ENCODE measurements at places on chromosomes 3 and 15. TPM values are rescaled to one million over a fixed set of nuclear protein-coding genes. Genes with fewer than 3 reads are reported as not detected.

- no peak for DNase-seq
These were observed 80.9 kb upstream of the DCBLD2 start for GRCh38 chr3:98982351-98982750.

DNA sequence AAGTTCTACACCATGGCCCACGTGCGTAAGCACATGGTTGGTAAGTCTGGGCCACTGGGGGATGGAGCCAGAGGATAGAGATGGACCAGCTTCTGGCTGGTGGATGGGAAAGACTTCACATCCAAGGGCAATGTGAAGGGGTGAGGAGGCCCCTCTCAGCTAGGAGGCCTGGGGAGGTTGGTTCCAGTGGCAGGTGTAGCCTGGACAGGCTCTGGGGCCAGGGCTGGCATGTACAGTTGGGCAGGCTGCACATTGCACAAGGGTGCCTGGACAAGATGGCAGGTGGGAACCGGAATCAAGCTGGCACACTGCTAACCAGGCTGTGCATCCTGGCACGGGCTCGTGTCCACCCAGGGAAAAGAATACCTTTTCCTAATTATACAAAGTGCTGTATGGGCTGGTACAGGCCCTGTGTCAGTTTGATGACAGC, 8.1 kb downstream of the ZBTB47 start:
- no peak for DNase-seq

DNA sequence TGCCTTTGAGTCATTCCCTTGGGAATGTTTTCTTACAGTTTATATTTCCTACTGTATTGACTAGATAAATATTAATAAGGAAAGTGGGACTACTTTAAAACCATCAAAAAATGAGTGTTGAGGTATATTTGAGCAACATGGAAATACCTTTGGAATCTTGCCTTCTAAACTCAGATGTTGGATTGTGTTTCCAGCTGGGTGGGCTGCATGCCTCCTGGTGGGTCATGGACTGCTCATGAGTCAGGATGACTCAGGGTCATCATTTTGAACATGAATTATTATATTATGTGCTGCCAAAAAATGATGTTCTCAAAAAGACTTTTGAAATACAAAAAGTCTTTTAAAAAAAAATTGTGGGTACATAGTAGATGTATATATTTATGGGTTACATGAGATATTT, 41.1 kb upstream of the APH1B start:
- DNase-seq: no peak

DNA sequence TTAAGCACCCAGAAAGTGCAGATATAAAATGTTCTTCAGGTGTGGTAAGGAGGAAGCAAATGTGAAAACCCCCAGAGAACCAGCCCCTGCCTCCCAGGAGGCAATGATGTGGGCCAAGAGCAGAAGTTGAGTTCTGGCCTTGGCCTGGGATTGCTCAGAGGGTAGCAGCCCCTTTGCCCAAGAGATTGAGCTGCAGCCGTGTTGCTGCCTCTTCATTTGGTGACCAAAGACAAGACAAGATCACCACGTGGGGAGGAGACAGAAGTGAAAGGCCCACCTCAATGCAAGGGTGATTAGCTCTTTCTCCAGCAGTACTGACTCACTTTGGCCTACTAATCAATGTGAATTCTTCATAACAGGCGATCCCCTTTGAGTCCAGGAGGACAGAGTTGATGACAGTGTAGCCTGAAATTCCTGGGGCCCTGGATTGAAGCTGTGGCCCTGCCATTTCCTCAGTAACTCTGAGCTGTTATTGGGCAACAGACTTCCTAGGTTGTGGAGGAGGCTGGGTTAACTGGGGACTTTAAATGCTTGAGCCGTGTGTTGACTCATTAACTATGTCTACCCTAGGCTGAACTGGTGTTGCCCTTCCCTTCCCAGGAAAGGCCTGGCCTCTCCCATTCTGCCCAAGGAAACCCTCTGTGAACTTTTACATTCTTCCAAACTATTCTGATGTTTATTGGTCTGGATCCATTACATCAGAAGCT, 86.5 kb downstream of the ST6GAL1 start:
- DNase-seq: no peak

GRCh38 chr3:187325632-187326031, 34.1 kb upstream of the MASP1 start:
- DNase-seq: no peak

DNA sequence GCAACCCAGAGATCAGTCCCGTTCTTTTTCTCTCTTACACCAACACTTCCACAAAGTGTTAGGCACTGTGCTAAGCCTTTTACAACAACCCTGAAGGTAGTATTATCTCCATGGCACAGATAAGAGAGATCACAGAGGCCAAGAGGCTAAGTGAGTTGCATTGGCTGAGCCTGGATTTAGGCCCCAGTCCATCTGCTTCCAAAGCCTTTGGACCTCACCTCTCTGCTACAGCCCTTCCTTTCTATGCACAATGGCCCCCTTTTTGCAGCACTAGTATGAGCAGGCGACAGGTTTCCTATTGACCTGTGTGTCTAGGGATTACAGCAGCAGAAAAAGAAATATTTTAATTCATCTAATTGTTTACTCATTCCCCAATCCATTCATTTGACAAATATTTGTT, 76.2 kb downstream of the CRYGS start:
- no peak for DNase-seq

GRCh38 chr3:16411441-16411840, 102.1 kb downstream of the RFTN1 start:
- no peak for DNase-seq

DNA sequence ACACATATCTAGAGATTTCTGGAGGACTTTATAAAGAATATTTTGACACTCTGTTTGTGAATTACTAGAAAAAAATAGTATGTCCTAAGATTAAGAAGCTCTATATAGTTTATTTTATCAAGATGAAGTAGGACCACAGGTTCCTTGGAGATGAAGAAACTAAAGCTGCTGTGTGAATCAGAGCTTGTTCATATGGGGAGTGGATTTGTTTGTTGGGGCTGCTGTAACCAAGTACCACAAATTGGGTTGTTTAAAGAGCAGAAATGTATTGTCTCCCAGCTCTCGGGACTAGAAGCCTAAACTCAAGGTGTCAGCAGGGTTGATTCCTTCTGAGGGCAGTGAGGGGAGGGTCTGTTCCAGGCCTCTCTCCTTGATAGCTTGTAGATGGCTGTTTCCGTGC, 270.6 kb upstream of the UMPS start:
- DNase-seq: no peak

DNA sequence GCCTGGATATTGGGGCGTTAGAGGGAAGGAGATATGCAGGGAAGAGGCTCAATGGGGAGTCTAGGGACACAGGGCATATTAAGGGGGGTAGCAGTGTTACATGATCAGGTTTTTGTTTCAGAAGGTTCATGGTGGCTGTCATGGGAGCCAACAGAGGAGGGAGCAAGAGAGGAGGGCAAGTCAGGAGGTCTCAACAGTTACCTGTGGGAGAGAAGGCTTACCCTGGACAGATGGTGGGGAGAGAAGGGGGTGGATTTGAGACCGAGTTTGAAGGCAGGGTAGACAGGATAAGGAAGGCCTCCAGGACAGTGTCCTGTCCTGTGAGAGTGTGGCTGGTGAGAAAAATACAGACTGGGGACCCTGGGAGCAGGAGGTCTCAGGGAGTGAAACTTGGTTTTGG, 3.8 kb upstream of the WNT7A start:
- no peak for DNase-seq

DNA sequence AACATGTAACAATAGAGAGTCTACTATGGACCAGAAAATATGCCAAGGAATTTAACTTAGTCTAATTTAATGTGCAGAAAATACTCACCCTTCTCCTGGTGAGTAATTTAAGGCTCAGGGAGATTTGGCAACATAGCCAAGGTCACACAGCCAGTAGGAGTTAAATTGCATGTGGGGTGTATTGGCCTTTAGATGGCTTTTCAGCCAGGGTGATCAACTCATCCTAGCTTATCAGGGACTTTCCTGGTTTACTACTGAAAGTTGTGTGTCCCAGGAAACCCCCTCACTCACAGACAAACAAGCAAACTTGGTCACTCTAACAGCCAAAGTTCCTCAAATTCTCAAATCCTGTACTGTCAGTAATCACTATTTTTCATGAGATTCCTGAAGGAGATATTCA, 2.6 kb upstream of the SLC9A9 start:
- no peak for DNase-seq

DNA sequence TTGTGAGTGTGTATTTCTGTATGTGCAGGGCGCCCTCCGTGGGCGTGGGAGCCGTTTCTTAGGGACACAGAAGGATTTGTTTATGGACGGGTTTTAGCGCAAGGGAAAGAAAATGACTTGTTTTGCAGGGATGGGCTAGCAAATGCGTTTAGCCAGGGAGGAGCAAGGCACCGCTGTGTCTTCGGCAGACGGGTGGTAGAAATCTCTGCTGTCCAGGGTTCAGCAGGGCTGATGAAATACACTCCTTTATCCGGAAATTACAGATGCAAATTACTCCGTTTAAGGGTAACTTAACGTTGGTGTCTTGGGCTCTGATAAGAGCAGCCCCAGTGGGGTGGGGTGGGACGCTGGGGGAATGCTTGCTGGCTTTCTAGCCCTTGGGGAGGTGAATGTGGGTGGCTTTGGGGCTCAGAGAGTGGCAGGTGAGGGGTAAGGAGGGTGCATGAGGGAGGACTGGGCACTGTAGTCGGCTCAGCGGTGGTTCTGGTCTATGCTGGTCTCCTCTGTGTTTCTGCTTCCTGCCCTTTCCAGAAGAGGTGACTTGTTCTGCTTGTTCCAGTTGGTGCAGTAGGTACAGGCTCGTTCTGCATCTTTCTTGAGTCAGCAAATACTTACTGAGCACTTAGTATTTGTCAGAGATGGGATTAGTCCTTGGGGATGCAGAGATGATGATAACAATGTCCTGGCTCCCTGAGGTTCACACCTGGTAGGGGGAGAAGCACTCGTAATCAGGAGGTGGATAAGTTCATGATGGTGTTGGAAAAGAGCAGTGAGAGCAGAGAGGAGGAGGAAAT, 954 bp downstream of the SV2B start:
- DNase-seq: no peak

DNA sequence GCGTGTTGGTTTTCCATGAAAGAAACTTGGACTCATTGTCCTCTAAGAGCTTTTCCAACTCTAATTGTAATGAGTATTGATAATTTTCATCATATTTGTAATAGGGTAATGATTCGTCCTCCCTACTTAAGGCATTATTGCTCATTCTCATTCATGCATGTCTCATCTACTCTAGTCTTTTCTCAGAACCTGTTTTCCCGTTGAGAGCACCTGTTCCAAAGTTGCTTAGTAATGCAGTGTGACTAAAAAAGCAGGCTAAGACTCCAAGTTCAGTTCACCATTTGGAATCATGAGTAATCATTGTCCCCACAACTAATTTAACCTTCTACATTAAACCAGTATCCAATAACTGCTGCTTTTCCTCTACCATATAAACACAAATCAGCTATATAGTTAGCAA, 84.0 kb downstream of the FILIP1L start:
- DNase-seq: no peak

- no peak for DNase-seq
These were observed 19.6 kb upstream of the GPR156 start for GRCh38 chr3:120304616-120305015.

GRCh38 chr3:142209655-142210054, 15.7 kb downstream of the GK5 start:
- DNase-seq: peak; percentile 5

DNA sequence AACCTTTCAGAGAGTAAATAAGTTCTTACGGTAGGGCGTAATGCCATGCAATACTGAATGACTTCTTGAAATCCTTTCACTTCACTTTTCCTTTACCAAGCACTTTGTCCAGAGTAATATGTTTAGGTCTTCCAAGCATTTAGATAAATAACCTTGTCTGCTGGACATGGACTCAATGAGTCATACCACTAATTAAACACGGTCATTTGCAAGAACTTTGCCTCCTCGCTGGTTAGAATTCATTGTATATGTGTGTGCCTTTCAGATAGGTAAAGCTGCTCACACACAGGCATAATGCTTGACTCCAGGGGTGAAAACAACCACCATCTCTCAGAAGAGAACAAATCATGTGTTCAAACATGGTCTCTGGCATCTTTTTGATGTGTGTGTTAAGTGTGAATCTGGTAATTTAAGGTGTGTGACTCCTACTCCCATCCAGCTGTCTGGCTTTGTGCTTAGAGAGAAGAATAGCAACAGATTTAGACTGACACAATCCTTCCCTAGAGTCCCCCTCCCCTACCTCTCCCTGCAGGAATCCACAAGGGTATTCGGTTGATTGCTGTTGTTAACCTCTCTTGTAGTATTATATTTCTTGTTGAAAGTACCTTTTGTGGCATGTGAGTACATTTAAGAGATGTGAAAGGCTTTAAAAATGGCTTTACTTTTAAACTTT, 419.0 kb downstream of the CNTN4 start:
- no peak for DNase-seq

DNA sequence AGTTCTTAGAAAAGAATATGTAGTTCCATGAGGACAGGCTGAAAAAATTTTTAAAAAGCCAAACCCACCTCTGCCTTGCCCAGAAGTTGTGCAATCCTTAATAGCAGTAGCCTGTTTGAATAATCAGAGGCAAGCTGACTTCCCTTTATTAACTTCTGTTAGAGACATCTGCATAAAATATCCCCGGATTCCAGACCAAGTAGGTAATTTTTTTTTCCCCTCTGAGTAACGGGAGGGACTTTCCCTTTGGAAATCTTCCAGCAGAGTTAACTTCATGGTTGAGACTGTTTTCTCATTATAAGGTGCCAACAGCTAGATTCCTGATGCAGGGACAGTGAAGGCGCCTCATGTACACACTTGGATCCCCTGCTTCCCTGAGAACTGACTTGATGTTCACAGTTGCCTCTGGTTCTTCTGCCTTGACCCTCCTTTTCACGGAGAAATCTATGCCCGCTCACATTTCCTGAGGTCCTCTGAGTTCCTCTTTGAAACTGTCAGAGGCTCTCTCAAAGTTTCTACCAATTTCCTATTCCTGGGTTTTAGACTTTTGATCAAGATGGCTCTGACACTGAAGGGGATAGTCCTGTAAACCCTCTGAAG, 227.6 kb upstream of the BHLHE40 start:
- DNase-seq: no peak

DNA sequence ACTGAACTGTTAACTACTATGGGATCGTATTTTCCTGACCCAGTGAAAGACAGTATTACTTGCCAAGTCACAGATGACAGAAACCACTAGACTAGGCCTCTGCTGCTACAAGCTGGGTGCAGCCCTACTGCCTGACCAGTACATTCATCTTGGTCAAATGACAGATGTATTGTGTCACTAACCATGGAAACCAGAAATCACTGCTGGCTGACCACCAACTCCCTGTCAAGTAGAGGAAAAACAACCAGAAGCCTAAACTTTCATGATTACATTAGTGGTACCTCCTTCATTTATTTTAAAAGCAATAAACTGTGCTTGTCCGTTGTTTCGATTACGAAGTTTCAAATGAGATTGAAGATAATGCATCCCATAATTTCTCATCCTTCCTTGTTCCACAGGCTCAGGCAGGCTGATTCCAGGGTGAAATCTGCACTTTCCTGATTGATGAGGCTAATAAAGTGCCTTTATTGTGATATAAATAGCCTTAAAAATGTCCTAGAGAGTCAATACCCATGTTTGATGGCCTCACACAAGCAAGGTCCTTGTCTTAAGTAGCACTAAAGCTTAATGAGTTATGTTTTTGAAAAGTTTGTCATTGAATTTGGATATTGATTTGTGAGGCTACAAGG, 309.7 kb downstream of the LSAMP start:
- no peak for DNase-seq

Gene HHLA2
- total RNA-seq: not detected

Gene GOLGA8G
- not detected for total RNA-seq

Gene APOD
- 3.6 TPM for total RNA-seq

Gene BFSP2
- 1.1 TPM for total RNA-seq

Gene GOLGA6L10
- total RNA-seq: 3.1 TPM

Gene LOXL1
- total RNA-seq: 3.4 TPM

Data from occipital lobe (tissue), 3 donors.